ENCODE measurements at places on chromosomes 2 and 18.
A peak's percentile ranks its signal among the peaks of the same experiment; 100 is the strongest.

DNA sequence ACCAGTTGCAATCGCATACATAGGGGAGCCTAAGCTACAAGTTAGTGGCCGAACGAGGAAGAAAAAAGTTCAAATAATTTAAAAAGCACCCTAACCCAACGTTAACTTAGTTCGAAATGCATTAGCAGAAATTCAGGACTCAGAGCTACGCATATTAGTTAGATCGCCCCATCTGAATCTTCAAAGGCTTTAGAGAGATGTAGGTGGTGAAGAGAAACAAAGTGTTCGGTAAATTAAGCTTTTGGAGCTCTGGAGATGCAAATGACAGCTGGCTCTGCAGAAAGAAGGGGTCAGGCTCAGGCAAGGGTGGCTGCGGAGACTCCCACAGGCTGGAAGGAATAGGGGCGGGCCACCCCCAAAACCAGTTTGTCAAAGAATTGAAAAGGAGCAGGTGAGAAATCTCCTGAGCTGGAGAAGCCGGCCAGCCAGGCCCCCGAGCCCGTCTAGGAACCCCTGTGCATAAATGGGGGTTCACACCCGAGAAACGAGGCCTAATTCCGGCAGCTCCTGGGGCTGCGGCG lies 621 bp downstream of the TXNL1 start:
- DNase-seq: peak; percentile 24

DNA sequence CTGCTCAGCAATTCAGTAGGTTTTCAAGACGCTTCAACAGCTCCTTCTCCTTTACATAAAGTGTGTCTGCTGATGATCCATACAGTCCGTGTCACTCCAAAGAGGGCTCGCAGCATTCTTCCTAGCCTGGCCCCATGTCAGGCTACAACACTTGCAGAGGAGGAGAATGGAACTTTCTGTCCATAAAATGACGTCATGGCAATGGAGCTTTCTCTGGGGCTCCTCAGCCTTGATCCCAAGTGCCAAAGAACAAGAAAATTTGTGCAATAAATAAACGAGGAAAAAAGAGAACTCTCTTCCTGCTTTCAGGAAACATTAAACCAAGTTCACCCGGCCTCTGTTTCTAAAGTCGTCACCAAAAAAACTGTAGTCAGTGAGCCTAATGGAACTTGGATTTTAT lies 199.5 kb upstream of the MEIS1 start:
- DNase-seq: no peak

- peak; percentile 17 for DNase-seq
Measured at GRCh38 chr2:100235098-100235497, 87.2 kb downstream of the LONRF2 start.

GRCh38 chr2:232551250-232551638 lies 755 bp downstream of the EIF4E2 start:
- DNase-seq: no peak

- DNase-seq: no peak
Measured at GRCh38 chr2:217993138-217993537, 9.7 kb downstream of the TNS1 start.

Data from activated CD4-positive, alpha-beta T cell treated with anti-CD3 and anti-CD28 coated beads for 48 hours (primary cell).